ENCODE measurements at places on chromosomes 1 and 21.
A peak's percentile ranks its signal among the peaks of the same experiment; 100 is the strongest.

GRCh38 chr1:209123601-209124000, 459.9 kb upstream of the CAMK1G start:
- DNase-seq, result peak; percentile 27

- no peak for DNase-seq
Measured at GRCh38 chr1:157019457-157019856, 26.1 kb downstream of the ARHGEF11 start.

DNA sequence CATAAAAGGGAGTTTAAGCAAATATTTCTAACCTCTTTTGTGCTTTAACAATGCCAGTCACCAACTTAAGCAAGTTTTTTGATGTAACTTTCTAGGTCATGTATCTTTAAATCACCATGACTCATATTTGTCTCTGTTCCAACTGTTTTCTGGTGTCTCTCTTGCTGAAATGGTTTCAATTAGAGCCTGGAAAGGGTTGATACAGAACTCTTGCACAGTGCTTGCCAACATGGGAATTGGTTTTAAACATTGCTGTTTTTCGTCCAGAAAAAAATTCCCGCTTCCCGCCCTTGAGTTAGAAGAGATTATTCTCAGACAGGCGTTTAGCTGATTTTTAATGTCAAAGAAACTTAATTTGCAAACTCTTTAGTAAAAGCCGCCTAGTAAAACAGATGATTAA, 46.4 kb upstream of the SLC22A15 start:
- no peak for DNase-seq

- no peak for DNase-seq
Measured at GRCh38 chr1:67134695-67135094, at the start of gene C1orf141. Gene C1orf141, minus strand, starts transcription at chr1:67134970. Its CDS starts 7,730 bp downstream, at chr1:67127240.

GRCh38 chr21:42056468-42056867, 14.6 kb upstream of the UMODL1 start:
- no peak for DNase-seq

GRCh38 chr1:53524428-53525375, 65.5 kb downstream of the DMRTB1 start:
- DNase-seq, result no peak

- DNase-seq, result no peak
Measured at GRCh38 chr1:17542645-17543044, 3.1 kb downstream of the ARHGEF10L start.

DNA sequence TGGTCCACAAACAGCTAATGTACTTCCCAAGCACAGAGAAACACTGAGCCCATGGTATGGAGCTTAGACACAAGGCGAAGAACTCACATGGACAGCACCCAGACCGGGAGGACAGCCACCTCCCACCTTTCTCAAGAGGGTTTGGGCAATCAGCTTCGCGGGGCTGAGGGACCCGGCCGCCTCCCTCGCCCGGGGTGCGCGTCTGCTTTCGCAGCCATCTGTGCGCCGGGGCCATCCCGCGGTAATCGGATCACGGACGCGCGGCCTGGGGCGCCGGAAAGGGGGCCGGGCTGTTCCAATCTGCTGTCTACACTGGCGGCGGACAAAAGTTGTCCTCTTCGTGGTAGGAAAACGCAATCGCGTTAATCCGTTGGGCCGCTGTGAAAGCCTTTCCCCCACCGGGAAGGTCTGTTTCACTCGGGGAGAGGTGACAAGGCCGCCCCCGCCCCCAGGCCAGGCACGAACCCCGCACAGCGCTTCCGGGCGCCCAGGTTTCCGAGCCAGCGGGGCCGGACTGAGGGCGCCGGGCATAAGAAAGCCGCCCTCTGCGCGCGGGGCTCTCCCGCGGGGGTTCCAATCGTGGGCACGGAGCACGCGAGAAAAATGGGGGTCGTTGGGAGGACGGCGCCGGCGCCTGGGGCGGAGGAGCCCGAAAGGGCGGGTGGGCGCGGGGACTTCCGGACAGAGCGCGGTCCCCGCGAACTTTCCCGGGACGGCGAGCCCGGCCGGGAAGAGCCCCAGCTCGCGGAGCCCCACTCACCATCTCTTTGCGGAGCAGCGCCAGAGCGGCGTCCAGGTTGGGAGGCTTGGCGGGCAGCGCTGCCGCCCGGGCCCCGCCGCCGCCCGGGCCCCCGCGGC, 664 bp downstream of the FAM89A start:
- DNase-seq, result no peak

DNA sequence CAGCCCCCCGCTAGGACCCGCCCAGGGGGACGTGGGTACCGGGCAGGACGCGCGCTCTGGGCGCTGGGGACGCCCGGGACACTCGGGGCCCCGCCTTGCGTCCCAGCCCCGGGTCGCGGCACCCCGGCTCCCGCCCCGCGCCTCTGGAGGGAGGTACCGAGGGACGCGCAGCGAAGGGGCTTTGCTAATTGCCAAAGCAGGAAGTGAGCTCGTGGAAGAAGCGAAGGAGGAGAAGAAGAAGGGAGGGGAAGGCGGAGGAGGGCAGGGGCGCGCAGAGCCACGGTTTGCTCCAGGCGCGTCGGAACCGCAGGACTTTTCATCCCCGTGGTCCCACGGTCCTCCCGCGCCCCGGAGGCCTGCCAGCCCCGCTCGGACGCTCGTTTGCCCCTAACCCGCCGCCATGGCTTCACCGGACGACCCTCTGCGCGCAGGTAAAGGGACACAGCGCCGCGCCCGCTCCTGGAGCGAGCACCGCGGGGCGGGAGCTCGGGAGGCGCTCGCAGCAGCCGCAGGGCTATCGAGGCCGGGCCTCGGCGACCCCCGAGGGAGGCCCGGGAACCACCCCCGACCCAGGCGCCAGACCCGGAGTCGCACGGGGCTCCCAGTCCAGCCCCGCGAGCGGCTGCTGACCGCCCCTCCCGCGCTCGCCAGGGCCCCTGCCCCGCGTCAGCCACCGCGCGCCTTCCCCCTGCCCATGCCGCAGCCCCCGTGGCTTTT, 1.3 kb downstream of the EDARADD start:
- no peak for DNase-seq

DNA sequence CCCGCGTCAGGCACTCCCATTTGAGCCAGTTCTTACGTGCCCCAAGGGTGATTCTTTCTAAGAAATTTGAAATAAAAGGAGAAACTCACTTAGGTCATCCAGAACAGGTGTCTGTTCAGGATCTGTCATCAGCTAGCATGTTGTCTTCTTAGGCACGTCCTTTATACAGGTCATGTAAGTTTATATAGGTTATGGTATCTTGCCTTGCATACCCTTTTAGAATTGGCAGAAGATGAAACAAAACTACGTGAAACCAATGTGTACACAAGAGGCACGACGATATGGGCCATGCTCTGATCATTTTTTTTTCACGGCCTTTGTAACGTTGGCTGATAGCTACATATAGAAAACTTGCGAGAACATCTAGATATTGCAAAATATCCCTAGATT, 579 bp upstream of the GTF2B start:
- no peak for DNase-seq

- DNase-seq, result no peak
Measured at GRCh38 chr1:25820247-25821111, 725 bp downstream of the MTFR1L start.

GRCh38 chr1:27487966-27488884, 1.7 kb downstream of the WASF2 start:
- DNase-seq, result no peak

GRCh38 chr1:59064592-59064991, 232.3 kb upstream of the FGGY start:
- no peak for DNase-seq

DNA sequence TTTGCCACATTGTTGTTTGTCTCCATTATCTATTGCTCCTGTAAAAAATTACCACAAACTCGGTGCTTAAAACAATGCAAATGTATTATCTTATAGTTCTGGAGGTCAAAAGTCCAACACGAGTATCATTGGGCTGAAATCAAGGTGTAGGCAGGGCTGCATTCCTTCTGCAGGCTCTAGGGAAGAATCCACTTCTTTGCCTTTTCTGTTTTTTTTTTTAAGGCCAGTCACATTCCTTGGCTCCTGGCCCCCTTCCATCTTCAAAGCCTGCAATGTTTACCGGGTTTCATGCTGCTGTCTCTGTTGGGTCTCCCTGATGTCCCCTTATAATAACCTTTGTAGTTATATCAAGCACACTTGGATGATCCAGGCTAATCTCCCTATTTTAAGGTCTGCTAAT, 212.7 kb downstream of the PTBP2 start:
- DNase-seq, result no peak

GRCh38 chr1:151612501-151613281, 841 bp downstream of the SNX27 start:
- DNase-seq, result no peak
